ENCODE measurements at places on chromosomes 3 and 15. TPM values are rescaled to one million over a fixed set of nuclear protein-coding genes. Genes with fewer than 3 reads are reported as not detected.
A peak's percentile ranks its signal among the peaks of the same experiment; 100 is the strongest.

GRCh38 chr15:58548308-58549012, 116.7 kb downstream of the LIPC start:
- no peak overlapping the region for H3K4me3 ChIP-seq
- no peak for DNase-seq
- H3K4me1 ChIP-seq = peaks cover 15% of the 10 kb centered on the region
- H3K36me3 ChIP-seq = no peaks in the 10 kb centered on the region
- no peaks in the 10 kb centered on the region for H3K27me3 ChIP-seq

GRCh38 chr15:95274101-95274500, 1042.7 kb downstream of the MCTP2 start:
- peaks cover 3% of the 10 kb centered on the region for H3K4me1 ChIP-seq
- no peak overlapping the region for H3K4me3 ChIP-seq

GRCh38 chr3:38354588-38355330, 8.2 kb downstream of the XYLB start:
- H3K4me1 ChIP-seq = no peaks in the 10 kb centered on the region
- no peak for DNase-seq
- H3K27me3 ChIP-seq = no peaks in the 10 kb centered on the region
- H3K36me3 ChIP-seq = no peaks in the 10 kb centered on the region
- no peak overlapping the region for H3K4me3 ChIP-seq
- H3K27ac ChIP-seq = no peak overlapping the region

- H3K36me3 ChIP-seq = no peaks in the 10 kb centered on the region
- no peak overlapping the region for H3K4me3 ChIP-seq
- DNase-seq = no peak
- H3K27me3 ChIP-seq = peaks cover 74% of the 10 kb centered on the region
- H3K4me1 ChIP-seq = peaks cover 10% of the 10 kb centered on the region
Observed at GRCh38 chr3:184375747-184376461, 2.1 kb downstream of the THPO start.

DNA sequence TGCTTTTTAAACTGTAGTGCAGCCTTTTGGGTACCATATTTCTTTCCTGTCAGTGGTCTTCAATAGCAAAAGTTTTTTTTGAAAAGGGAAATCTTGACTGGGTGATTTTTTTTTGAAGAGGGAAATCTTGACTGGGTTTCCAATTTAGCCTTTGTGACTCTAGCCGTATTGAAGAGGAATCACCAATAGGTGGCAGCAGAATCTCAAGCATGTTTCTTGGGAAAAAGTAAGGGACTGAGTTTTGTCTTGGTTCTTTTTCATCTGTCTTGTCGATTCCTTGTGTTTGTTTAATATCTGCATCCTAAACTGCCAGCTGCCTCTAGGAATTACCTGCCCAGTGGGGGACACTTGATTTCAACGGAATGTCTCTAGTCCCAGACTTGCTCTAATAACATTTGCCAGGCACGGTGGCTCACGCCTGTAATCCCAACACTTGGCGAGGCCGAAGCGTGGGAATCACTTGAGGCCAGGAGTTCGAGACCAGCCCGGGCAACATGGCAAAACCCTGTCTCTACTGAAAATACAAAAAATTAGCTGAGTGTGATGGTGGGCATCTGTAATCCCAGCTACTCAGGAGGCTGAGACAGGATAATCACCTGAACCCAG, 89.2 kb downstream of the RBPMS2 start:
- H3K4me3 ChIP-seq = no peak overlapping the region
- no peak overlapping the region for H3K27ac ChIP-seq
- H3K4me1 ChIP-seq = peaks cover 30% of the 10 kb centered on the region
- H3K36me3 ChIP-seq = peaks cover 31% of the 10 kb centered on the region

- no peaks in the 10 kb centered on the region for H3K4me1 ChIP-seq
- H3K27me3 ChIP-seq = no peaks in the 10 kb centered on the region
- H3K36me3 ChIP-seq = no peaks in the 10 kb centered on the region
- H3K4me3 ChIP-seq = no peak overlapping the region
- H3K27ac ChIP-seq = no peak overlapping the region
Observed at GRCh38 chr3:15940641-15941040, 142.9 kb upstream of the ANKRD28 start.

DNA sequence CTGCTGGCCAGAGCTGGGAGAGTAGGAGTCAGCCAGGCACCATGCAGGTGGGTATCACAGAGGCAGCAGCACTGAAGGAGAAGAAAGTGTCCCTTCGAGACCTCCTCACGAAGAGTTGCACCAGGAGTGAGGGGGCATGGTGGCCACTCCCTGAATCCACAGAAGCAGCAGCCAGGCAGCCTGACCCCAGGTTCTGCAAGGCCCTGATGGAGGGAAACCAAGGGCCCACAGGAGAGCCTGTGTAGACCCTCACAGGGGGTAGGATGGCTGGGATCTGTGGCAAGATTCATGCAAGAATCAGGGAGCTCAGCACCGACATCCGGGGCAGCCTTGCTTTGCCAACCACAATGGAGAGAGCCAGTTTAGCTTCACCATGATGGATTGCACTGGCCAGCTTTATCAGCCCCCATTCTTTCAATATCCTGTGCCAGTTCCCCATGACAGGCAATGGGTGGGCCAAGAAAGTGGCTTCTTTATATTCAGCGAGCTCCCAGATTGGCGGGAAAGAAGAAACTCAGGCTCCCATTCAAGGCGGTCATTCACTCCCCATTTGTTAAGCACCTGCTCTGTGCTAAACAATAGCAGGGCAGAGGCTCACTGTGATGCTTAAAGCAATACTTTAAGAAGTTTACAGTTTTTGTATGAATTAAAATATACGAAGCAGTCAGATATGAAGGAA, 33.5 kb upstream of the TBC1D21 start:
- DNase-seq = no peak
- H3K36me3 ChIP-seq = no peaks in the 10 kb centered on the region
- H3K27me3 ChIP-seq = no peaks in the 10 kb centered on the region

GRCh38 chr15:85527895-85528294, 147.5 kb downstream of the AKAP13 start:
- no peaks in the 10 kb centered on the region for H3K36me3 ChIP-seq
- H3K4me3 ChIP-seq = no peak overlapping the region
- peak overlapping the region; percentile 10 for H3K27ac ChIP-seq
- H3K27me3 ChIP-seq = no peaks in the 10 kb centered on the region

DNA sequence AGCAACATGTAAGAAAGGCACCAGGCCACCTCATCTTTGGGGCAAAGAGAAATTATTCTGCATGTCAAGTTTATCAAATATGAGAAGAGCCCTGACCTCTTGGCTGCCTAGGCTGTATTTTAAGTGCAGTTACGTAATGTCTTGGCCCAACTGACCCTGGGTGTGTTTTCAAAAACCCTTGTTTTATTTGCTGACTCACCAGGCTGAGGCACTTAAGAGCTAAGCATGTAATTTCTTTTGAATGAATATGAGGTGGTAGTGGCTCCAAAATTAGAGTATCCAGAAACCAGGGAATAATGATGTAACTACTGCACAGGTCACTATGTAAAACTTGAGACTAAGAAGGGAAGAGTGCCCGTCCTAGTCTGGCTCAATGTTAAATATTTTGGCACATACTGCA, 24.3 kb downstream of the PGPEP1L start:
- peak overlapping the region; percentile 87 for H3K27ac ChIP-seq
- no peaks in the 10 kb centered on the region for H3K36me3 ChIP-seq
- no peaks in the 10 kb centered on the region for H3K27me3 ChIP-seq
- H3K4me3 ChIP-seq = no peak overlapping the region
- H3K4me1 ChIP-seq = peaks cover 4% of the 10 kb centered on the region

DNA sequence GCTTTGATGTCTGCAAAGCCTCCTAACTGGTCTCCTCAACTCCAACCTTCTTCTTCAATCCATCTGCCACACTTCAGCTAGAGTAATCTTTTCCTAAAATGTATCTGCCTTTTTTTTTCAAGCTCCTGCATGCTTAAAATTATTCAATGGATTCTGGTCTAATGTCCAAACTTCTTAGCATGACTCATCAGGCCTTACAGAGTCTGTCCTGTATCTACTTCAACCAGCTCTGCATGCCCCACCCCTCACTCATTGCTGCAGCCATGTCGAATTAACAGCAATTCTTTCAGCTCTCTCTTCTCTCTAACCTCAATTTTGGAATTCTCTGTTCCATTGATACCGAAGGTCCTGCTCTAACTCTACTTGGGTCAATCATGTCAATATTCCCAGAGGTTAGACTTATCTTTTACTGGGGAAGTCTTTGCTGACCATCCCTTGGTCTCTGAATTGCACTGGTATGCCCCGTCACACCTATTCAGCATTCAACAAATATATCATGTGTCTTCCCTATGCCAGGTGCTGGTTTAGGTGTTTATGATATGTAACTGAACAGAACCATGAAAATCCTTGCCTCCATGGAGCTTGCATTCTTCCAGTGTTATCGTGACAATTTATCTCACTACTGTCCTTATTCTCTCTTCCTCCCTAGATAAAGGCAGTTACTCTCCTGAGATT, 88.5 kb upstream of the NANOGP8 start:
- H3K36me3 ChIP-seq = no peaks in the 10 kb centered on the region
- H3K4me3 ChIP-seq = no peak overlapping the region
- no peak overlapping the region for H3K27ac ChIP-seq
- DNase-seq = no peak

GRCh38 chr3:2454865-2455264, 356.2 kb downstream of the CNTN4 start:
- no peak overlapping the region for H3K4me3 ChIP-seq
- H3K27me3 ChIP-seq = no peaks in the 10 kb centered on the region
- no peak for DNase-seq
- no peaks in the 10 kb centered on the region for H3K36me3 ChIP-seq
- no peak overlapping the region for H3K27ac ChIP-seq
- no peaks in the 10 kb centered on the region for H3K4me1 ChIP-seq

GRCh38 chr15:48532946-48533345, 112.6 kb downstream of the FBN1 start:
- H3K27me3 ChIP-seq = no peaks in the 10 kb centered on the region
- DNase-seq = no peak
- H3K4me3 ChIP-seq = no peak overlapping the region
- no peaks in the 10 kb centered on the region for H3K36me3 ChIP-seq
- H3K27ac ChIP-seq = no peak overlapping the region
- H3K4me1 ChIP-seq = no peaks in the 10 kb centered on the region

DNA sequence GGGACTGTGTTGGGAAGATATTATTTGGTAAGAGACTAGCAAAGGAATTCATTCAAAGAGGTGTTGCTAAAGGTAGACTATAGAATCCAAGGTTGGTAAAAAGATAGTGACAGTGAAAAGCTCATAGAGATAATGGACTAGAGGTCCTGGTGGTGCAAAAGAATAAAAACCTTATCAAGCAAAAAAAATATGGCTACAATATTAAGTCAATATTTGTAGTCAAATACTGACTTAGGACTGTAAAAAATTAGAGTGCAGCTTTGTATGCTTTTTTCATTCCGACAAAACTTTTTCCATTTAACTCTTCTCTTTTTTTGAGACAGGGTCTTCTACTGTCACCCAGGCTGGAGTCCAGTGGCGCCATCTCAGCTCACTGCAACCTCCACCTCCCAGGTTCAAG, 444.0 kb upstream of the AGTR1 start:
- no peak overlapping the region for H3K27ac ChIP-seq
- no peaks in the 10 kb centered on the region for H3K27me3 ChIP-seq
- no peaks in the 10 kb centered on the region for H3K4me1 ChIP-seq
- DNase-seq = no peak
- no peaks in the 10 kb centered on the region for H3K36me3 ChIP-seq

- no peaks in the 10 kb centered on the region for H3K4me1 ChIP-seq
- no peaks in the 10 kb centered on the region for H3K27me3 ChIP-seq
- H3K27ac ChIP-seq = no peak overlapping the region
Observed at GRCh38 chr3:136783708-136784191, 31.6 kb upstream of the STAG1 start.

DNA sequence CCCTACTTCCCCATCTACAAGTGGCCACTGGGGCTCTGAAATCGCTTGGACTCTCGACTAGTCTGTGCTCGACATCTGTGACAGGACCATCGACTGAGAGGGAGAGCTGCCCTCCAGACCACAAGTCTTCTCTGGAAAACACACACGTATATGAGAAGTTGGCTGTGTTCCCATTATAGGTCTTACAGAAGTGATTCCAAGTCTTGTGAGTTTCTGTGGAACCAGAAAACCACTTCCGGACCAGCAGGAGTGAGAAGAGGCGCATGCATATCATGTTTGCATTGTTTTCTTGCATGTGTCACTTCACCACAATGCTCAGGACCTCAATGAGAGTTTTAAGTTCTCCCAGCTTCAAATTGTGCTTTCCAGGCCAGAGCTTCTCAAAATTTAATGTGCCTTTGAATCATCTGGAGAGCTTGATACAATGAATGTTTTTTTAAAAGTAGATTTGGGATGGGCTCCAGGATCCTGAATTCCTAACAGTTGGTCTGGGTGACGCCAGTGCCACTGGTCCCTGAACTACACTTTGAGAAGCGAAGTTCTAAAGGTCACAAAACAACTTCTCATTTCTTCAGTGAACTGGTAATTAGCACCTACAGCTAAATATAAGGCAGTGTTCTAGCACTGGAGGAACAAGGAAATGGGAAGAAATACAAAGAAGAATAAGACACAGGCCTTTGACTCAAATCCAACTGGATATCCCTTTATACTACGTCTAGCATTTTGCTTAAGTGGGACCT, 15.7 kb downstream of the LIPC start:
- no peak for DNase-seq
- H3K4me1 ChIP-seq = no peaks in the 10 kb centered on the region
- H3K36me3 ChIP-seq = no peaks in the 10 kb centered on the region
- H3K4me3 ChIP-seq = no peak overlapping the region
- no peak overlapping the region for H3K27ac ChIP-seq

- no peaks in the 10 kb centered on the region for H3K27me3 ChIP-seq
- no peak overlapping the region for H3K4me3 ChIP-seq
- no peak overlapping the region for H3K27ac ChIP-seq
- peaks cover 24% of the 10 kb centered on the region for H3K4me1 ChIP-seq
- DNase-seq = no peak
Observed at GRCh38 chr3:195113048-195113447, 157.9 kb downstream of the XXYLT1 start.

GRCh38 chr15:90620379-90621067, 90.8 kb downstream of the CRTC3 start:
- H3K36me3 ChIP-seq = no peaks in the 10 kb centered on the region
- DNase-seq = no peak
- peaks cover 16% of the 10 kb centered on the region for H3K4me1 ChIP-seq
- no peaks in the 10 kb centered on the region for H3K27me3 ChIP-seq

- H3K4me3 ChIP-seq = no peak overlapping the region
- peaks cover 23% of the 10 kb centered on the region for H3K27me3 ChIP-seq
- peaks cover 22% of the 10 kb centered on the region for H3K4me1 ChIP-seq
Observed at GRCh38 chr3:198076722-198077308, 116.8 kb downstream of the LMLN start.

- no peaks in the 10 kb centered on the region for H3K36me3 ChIP-seq
- peaks cover 6% of the 10 kb centered on the region for H3K4me1 ChIP-seq
- no peak for DNase-seq
- H3K27me3 ChIP-seq = no peaks in the 10 kb centered on the region
- H3K4me3 ChIP-seq = no peak overlapping the region
- H3K27ac ChIP-seq = peak overlapping the region; percentile 11
Observed at GRCh38 chr3:43418601-43419272, 132.4 kb downstream of the SNRK start.

GRCh38 chr3:30320392-30320791, 286.0 kb upstream of the TGFBR2 start:
- no peak overlapping the region for H3K4me3 ChIP-seq
- no peak overlapping the region for H3K27ac ChIP-seq
- H3K36me3 ChIP-seq = no peaks in the 10 kb centered on the region
- H3K4me1 ChIP-seq = no peaks in the 10 kb centered on the region
- DNase-seq = no peak
- no peaks in the 10 kb centered on the region for H3K27me3 ChIP-seq

AGTR1 gene
- total RNA-seq = 1.1 TPM

RARRES1 gene
- 4.0 TPM for total RNA-seq

BOC gene
- total RNA-seq = 30.2 TPM

LTF gene
- 204 TPM for total RNA-seq

MST1R gene
- 26.5 TPM for total RNA-seq

FGF7 gene
- total RNA-seq = 29.4 TPM

MKRN3 gene
- 5.5 TPM for total RNA-seq

SYNPR gene
- total RNA-seq = not detected

XIRP1 gene
- not detected for total RNA-seq

TM6SF1 gene
- total RNA-seq = 4.3 TPM

Measured in esophagus squamous epithelium (tissue), 5 donors.